SIG-M5 (cell line): ENCODE measurements at places on chromosomes 7 and 10.

- no peak for DNase-seq
Measured at GRCh38 chr7:50369143-50370026, 64.9 kb downstream of the IKZF1 start.

DNA sequence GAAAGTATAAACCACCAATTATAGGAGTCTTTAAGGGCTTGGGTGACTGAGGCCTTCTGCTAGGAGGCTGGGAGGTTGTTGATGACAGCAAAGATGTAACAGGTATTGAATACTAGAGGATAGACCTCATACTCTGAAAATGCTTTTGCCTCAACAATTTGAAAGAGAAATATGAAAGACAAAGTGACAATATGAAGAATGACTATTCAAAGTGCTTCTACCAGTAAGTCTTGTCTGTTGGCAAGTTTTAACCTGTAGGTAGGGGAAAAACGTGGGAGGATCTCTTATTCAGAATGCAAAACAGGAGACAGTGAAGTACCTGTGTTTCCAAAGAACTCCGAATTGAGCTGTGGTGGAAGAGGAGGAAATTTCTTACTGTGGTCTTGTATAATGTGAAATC lies 38.2 kb downstream of the GBF1 start:
- no peak for DNase-seq

DNA sequence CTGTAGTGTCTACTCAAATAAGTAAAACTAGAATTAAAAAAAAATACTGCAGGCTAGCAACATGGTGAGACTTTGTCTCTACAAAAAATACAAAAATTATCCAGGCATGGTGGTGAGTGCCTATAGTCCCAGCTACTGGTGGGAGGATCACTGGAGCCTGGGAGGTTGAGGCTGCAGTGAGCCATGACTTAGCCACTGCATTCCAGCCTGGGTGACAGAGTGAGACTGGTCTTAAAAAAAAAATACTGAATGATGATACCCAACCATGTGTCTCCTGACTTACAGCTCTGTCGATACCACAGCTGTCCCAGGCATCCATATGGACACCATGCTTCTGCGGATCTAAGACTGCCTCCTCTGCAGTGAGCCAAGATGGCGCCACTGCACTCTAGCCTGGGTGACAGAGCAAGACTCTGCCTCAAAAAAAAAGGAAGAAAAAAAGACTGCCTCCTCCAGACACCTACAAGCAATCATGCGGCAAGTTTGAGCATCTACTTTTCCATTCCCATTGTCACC lies 7.9 kb upstream of the FRAT1 start:
- no peak for DNase-seq

DNA sequence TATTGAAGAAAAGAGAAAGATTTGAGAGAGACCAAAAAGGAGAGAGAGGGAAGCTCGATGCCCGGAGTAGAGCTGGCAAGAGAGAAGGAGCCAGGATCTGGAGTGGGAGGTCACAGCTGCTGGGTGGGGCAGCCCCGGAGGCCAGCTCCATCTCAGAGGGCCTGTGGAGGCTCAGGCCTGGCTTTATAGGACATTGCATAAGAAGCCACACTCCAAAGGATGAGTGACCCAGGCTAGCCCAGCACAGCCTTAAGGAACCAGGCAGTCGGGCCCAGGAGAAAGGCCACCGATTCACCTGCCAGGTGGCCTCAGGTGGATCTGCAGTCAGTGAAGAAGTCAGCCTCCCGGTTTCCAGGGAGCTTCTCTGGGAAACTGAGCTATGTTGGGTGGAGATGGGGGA lies 676 bp downstream of the PLAC9 start:
- DNase-seq = no peak

DNA sequence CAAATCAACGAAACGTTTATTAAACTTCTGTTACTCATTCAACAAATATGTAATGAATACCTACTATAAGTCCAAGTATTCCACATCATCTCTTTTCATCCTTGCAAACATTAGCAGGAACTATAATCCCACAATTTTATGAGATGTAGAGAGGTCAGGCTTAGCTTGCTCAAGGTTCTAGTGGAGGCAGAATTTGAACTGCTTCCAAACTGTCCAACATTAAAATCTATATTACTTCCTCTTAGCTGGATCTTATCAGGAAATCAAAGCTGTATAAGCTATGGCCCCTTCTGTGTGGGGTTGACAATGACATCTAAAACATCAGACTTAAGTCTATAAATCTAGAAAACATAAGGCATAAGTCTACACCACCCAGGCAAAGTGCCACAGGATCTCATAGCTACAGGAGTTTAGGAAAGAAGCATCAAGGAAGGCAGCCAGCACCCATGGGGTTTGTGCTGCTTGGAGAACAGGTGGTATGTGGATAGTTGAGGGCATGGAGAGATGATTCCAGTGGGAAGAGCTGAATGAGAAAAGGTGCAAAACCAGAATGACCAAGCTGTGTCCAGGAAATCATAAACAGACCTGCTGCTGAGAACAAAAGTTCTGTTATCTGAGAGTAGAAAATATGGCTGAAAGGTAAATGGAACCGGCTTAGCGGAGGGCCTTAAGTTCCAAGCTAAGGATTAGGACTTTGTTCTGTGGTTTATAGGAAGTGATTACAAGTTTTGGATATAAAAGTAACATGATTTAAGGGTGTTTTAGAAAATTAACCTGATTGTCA lies 34.5 kb downstream of the PAPSS2 start:
- no peak for DNase-seq

GRCh38 chr7:100099452-100099851 lies 1.7 kb downstream of the MCM7 start:
- no peak for DNase-seq

DNA sequence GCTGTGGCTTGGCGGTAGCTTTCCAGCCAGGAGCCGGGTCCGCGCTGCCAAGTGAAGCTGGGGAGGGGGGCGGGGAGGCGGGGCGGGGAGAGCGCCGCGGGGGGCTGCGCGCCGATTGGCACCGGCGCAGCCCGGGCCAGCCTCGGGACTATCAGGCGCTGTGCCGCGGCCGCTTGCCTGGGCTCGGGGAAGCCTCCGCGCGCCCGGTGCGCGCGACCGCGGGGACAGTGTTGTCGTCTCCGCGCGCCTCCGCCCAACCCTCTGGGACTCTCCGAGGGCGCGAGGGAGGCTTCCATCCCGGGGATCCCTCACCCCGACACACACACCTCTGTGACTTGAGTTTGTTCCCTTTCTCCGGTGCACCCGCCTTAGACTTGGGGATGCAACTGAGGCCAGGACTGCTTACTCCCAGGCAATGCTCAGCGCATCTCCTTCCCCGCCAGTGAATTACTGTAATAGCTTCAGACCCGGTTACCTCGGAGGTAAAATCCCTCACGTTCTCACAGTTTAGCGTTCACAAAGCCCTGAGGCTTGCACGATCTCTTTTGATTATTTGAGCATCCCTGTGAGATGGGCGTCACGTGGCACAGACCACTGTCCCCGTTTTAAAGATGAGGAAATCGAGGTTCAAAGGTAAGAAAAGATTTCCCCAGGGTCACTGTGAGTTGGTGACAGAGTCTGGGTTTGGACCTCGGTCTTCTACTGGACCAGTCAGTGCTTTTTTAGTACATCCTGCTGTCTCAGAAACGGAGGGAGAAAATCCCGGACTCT lies at the start of gene NKX1-2:
TSS of gene NKX1-2 (minus strand) at position 24 of the 771 bp plus-strand sequence. CDS start 92 bp downstream, outside the sequence.
- DNase-seq = no peak

DNA sequence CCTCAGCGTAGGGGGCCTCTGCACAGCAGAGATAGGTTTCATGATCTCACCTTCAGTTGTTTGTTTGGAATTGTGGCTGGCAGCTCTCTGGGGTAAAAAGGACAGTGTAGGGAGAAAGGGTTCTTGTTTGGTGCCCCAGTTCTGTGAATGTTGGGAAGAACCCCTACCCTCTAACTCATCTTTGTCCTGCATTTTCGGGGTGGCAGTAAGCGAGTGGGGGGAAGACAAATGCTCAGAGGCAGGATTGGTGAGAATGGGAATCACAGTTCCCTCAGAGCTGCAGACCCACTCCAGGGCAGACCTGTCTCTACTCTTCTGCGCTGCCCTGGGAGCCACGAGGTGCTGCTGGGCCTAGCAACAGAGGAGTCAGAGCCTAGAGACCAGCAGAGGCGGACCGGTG lies 1.8 kb upstream of the LBX1 start:
- no peak for DNase-seq

DNA sequence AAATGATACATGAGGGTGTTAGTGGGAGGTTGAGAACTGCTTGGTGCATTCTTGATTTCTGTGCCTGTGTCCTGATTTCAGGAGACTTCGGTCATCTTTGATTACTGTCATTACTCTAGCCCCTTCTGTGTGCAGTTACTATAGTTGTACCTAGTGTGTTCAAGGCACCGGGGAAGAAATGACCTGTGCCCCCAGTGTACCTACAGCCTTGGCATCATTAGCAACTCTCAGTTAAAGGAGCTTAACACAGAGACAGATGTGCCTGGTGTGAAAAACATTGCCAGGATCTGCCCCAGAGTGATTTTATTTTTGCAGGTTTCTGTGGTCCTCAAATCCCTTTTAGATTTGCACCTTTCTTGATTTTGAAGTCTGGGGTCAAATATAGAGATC lies 62.2 kb downstream of the ARID5B start:
- DNase-seq = no peak

GRCh38 chr7:39670052-39670451 lies 46.7 kb downstream of the RALA start:
- DNase-seq = no peak

GRCh38 chr7:149793261-149793660 lies 19.9 kb upstream of the ZNF467 start:
- DNase-seq = no peak

DNA sequence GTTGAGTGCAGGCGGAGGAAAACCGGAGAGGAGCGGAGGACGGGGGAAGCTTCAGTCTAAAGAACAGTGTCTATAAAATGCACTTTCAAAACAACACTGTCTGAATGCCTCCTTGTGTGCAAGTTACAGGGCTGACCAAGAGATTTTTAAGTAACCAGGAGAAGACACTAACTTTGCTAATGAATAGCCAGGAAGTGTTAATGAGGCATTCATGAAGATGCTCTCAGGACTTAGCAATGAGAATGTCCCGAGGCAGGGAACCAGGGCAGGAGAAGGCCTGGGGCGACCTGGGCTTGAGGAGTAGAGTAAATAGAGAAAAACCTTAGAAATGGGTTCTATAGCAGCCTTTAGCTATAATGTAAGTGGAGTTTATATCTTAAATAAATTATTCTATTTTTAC lies 312.1 kb downstream of the SKIDA1 start:
- no peak for DNase-seq

GRCh38 chr10:82966130-82966529 lies 1091.1 kb downstream of the NRG3 start:
- no peak for DNase-seq

DNA sequence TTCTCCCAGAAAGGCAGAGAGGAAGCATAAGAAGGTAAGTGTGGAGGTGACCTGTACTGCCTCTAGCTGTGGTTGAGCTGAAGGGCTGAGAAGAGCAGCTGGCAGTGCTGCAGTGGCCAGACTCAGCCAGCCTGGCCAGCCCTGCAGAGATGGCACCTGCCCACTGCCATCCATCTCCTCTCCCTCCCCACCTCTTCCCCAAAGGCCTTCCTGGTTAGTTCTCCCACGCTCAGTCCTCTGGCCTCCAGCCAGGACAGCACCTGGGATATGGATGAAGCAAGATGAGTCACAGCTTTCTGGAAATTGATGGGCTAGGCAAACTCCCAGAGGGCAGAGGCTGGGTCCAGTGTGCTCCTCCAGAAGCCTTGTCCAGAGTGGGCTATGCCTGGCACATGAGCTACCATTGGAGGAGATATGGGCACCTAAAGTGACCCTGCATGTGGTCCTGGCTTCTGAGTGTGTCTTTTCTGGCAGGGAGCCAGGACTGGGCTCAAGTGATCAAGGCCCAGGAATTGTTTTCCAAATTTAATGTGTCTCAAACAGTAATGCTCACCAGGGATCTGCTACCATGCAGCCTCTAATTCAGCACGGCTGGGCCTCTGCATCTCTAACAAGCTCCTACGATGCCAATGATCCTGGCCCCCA lies 81.0 kb upstream of the CACUL1 start:
- DNase-seq = no peak

GRCh38 chr10:29784175-29784773 lies 149.5 kb upstream of the SVIL start:
- DNase-seq = no peak

GRCh38 chr7:117564080-117564479 lies 84.3 kb downstream of the CFTR start:
- no peak for DNase-seq

GRCh38 chr10:29956335-29956924 lies 103.0 kb downstream of the JCAD start:
- no peak for DNase-seq

DNA sequence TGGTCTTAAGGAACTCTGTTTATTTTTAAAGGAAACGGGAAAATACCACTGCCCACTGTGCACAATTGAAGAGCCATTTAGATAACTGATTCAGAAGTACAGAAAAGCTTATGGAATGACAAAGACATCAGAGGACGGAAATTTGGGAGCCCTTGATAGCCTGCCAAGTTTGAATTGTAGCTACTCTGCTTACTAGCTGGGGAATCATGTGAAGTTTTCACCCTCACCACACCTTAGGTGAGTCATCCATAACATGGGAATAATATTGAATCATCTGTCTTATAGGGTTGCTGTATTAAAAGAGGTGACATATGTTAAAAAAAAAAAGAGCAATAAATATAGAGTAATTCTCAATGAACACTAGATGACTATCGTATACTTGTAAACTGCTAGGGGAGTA lies 1104.2 kb downstream of the GATA3 start:
- no peak for DNase-seq

DNA sequence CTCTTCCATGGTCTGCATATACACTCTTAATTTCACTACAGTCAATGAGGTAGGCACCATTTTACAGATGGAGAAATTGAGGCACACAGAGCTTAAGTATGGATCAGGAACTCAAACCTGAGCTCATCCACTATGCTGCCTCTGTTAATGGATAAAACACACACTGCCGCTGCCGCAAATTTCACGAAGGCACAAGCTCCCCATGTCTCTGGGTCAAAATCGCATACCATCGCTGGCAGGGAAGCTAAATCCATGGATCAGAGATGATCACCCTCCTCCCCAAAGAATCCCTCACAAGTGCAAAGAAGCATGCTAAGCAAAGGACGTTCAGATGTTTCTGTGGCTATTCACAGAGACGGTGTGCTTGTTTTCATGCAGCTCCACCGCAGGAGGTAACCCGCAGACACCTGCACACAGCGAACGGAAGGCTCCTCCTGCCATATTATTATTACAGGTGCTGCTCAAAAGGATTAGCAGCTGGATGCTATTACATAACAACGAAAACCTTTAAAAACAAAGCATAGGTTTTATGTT lies 109.3 kb downstream of the UBE2H start:
- no peak for DNase-seq

GRCh38 chr7:801940-802381 lies 30.3 kb upstream of the SUN1 start:
- DNase-seq = no peak
